GM12864 (cell line): ENCODE measurements at places on chromosomes 4 and X.
A peak's percentile ranks its signal among the peaks of the same experiment; 100 is the strongest.

DNA sequence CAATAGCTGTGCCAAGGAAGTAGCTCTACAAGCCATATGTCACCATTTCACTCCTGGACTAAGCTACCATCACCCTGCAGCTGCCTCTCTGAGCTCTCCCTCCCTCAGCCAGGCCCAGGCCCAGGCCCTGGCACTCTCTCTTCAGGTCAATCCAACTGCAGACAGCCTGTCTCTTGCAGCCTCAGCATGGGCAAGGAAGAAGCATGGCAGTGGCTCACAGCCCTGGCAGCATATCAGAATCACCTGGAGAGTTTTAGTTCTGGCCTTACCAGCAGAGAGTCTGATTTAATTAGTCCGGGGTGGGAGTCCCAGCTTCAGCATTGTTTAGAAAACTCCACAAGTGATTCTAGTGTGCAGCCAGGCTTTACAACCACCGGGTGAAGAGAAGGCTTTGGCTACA is 31.5 kb downstream of the NALF2 start:
- no peak for DNase-seq

GRCh38 chrX:22950269-22951266 is 49.2 kb upstream of the DDX53 start:
- no peak for DNase-seq

GRCh38 chrX:137427816-137428215 is 138.1 kb upstream of the ZIC3 start:
- no peak for DNase-seq

GRCh38 chrX:131613260-131613659 is 69.4 kb downstream of the OR13H1 start:
- DNase-seq = no peak

- DNase-seq = no peak
Measured at GRCh38 chrX:32443841-32444240, 767.5 kb downstream of the DMD start.

- DNase-seq = no peak
Measured at GRCh38 chrX:74324131-74324530, 20.2 kb downstream of the ZCCHC13 start.

GRCh38 chrX:84046403-84046984 is 141.5 kb downstream of the RPS6KA6 start:
- no peak for DNase-seq

- DNase-seq = no peak
Measured at GRCh38 chr4:8746523-8747466, 124.8 kb downstream of the HMX1 start.

- no peak for DNase-seq
Measured at GRCh38 chr4:4321951-4322688, 32.1 kb downstream of the ZBTB49 start.

DNA sequence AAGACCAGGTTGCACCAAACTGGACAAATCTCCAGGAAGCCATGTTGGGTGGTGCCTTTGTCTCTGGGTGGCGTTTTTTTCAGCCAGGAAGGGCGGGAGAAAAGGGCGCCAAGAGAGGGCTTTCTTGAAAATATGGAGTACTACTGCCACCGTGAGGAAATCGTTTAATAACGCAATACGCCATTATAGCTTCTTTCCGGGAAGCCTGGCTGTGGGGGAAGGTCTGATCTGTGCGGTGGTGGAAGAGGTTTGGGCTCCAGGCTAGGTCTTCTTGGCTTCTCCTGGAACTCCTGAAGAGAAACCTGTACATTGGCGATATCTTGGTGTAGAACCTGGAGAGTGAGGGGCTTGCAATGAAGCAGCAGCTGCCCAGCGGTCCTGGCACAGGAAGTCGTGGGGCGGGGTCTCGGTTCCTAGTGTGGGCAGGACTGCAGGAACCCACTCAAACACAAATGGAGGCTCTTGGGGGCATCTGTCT is 202.7 kb downstream of the OR13H1 start:
- no peak for DNase-seq

DNA sequence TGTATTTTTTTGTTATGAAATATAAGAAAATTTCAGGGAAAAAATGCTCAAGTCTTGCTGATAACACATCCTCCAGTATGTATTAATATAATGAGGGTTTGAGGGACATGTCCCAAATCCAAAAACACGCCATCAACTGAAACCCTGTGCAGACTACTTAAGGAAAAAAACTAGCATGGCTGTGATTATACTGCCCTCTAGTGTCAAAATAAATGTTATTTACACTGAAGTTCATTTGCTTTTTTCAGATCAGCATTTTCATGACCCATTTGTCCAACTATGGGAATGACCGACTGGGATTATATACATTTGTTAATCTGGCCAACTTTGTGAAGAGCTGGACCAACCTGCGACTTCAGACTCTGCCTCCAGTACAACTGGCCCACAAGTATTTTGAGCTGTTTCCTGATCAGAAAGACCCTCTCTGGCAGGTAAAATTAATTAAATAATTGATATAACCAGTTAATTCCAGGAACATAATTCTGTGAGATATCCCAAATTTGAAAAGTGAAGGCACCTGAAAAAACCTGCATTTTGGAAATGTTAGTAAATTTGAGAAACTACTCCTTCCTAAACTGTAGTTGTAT is 128.5 kb downstream of the PRSS12 start:
- peak; percentile 21 for DNase-seq

- DNase-seq = no peak
Measured at GRCh38 chr4:154560419-154560801, 2.4 kb upstream of the FGB start.

GRCh38 chrX:28651186-28651585 is 63.9 kb downstream of the IL1RAPL1 start:
- no peak for DNase-seq

- DNase-seq = no peak
Measured at GRCh38 chr4:87093443-87094123, 126.8 kb downstream of the KLHL8 start.

DNA sequence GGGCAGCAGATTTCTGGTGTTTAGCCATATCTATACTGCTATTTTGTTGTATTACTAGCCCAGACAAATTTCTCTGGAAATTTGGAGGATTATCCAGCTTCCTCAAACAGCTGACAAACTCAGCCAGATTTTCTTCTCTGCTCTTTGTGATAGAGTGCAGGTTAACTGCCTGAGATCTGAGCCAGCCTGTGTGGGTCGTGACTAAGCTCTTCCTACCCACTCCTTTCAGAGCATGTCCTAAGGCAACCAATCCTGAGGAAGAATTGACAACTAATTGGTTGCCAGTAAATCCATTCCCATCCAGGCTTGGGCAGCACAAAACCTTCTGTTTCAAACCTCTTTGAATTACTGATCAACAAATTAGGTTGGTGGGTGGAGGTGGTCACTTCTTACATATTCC is 2.5 kb upstream of the GABRA2 start:
- no peak for DNase-seq

DNA sequence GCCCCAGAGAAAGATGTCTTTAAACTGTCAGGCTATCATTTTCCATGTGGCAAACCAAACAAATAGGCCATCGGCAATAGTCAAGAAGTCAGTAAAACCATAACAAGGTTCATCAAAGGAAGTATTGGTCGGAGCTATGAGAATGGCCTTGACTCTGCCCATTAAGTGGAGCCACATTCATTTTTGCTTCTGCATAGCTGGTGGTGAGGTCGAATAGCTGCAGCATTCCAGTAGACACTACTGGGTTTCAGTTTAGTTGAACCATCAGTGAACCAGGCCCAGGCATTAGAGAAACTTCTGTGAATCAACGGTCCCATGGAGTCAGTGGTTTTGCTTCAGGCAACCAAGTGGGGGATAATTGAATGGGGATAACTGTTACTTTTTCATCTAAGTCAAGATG is 92.0 kb upstream of the MED14 start:
- no peak for DNase-seq

DNA sequence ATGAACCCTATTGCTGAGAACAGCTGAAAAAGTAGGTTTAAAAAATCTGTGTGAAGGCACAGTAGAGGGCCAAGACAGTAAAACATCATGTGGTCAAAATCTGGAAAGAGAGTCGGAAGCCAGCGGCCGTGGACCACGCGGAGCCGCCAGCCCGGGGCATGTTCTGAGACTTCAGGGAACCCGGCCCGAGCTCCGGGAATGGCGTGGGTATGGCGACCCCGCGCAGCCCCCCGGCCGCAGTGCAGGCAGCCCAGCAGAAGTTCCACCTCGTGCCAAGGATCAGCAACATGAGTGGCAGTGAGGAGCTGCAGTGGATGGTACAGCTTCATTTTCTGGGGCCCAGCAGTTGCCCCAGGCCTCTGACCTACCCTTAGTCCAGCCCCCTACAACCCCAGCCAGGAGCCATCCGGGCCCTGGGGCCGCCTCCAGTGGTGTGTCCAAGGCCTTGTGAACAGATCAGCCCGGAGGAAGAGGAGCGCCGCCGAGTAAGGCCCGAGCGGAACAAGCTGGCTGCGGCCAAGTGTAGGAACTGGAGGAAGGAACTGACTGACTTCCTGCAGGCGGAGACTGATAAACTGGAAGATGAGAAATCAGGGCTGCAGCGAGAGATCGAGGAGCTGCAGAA is 94.2 kb downstream of the LARP1B start:
- DNase-seq = no peak

GRCh38 chr4:123701131-123701575 is 304.6 kb downstream of the SPRY1 start:
- DNase-seq = no peak

DNA sequence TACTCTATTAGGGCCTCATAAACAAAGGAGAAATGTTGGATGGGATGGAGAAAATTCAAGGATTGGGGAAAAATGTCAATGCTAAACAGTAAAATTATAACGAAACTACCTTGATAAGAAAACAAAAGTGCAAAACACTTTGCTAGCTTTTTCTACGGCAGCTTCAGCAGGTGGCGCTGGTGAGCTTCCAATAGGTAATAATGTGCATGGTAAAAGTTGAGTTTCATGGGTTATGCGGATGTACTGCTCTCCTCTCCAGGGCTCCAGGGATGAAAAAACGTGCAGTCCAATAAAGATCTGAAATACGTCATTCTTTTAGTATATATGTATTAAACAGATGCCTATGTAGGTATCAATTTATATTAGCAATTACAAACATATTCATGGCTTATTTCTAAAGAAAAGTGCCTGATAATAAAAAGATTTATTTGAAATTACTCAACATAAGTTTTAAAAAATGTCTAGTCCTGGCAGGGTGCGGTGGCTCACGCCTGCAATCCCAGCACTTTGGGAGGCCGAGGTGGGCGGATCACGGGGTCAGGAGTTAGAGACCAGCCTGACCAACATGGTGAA is 239.6 kb downstream of the GRXCR1 start:
- DNase-seq = peak; percentile 33

DNA sequence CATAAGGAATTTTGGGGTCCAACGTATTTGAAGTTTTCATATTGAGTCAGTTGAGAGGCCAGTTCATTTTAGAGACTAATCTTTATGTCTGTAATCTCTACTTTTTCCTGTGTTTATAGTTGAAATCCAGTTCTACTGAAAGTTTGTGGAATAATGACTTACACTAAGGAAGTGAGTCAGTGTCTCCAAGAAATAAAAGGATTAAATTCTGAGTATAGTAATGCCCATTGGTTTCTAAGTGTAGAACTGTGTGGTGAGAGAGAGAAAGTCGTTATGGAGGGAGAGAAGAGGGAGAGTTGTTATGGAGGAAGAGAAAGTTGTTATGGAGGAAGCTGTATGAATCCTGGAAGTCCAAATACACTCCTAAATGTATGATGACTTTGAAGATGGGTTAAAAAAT is 264.6 kb upstream of the HAND2 start:
- DNase-seq = no peak

- no peak for DNase-seq
Measured at GRCh38 chr4:1767770-1768366, 25.2 kb upstream of the FGFR3 start.

- DNase-seq = no peak
Measured at GRCh38 chr4:154018659-154019058, 229.8 kb upstream of the SFRP2 start.

DNA sequence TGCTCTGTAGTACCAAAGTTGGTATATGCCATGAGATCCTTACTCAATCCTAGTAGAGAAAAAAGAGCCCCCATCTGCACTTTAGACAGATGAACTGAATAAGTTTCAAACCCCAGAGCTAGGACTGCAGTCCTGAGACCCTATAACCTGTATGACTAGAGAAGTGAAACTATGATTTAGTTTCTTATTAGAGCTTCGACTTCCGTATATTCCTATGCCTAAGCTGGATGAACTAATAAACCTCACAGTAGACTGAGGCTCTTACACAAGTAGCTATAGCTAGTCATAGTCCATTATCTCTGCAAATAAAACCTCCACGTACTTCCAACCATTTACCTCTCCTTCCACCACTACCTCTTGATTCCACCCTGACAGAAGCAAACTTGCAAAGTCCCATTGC is 6.3 kb upstream of the OTUD4 start:
- no peak for DNase-seq

GRCh38 chrX:65522739-65523372 is 11.7 kb downstream of the LAS1L start:
- DNase-seq = no peak

DNA sequence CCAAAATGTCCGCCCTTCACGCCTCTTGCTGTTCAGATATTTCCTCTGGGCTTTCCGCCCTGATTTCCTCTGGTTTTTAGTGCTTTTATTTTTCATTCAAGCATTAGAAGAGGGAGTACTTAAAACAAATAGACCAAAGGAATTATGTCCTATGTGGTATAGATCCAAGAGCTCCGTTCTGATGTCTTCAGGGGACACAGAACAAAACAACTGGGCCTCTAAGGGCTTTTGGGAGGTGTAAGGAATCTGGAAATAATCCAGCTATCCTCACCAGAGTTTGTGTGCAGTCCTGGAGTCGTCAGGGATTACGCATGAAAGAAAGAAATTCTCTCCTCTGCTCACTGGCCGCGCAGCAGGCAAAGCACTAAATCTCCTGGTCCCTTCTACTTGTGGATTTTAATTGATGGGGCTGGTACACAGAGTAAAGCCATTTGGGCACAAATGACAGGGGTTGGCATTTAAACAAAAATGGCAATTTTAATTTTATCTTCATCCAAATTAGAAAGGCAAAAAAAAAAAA is 999.2 kb downstream of the ADGRL3 start:
- DNase-seq = no peak

DNA sequence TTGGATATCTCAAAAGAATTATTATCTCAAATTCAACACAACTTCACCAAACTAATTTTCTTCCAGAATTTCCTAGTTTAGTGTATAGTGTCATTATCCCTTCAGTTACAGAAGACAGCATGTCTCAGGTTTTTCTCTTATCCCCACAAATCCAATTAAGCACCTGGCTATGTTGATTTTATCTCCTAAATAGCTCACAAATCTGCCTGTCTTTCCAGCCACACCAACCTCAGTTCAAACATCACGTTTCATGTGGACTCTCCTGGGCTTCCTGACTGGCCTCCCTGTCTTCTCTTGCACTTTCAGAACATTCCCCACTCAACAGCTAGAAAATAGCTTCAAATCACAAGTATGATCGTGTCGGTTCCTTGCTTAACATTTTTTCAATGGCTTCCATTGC is 14.8 kb downstream of the STK32B start:
- no peak for DNase-seq

DNA sequence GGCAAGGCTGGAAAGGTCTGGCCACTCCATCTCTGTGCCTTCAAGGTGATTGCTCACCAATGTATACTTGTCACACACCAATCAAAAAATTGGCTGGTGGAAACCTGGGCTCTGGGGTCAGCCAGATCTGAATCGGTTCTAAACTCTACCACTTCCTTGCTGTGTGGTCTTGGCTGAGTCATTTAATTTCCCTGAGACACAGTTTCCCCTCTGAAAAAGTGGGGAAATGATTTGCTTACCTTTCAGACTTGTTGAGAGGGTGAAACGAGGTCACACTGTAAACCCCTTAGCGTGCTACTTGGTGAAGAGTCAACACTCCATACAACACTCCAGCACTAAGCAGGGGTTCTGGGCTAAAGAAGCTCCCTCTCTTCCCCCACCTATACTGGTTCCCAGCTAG is 252.3 kb upstream of the ZIC3 start:
- DNase-seq = no peak

- DNase-seq = no peak
Measured at GRCh38 chr4:129668092-129668491, 572.1 kb downstream of the C4orf33 start.
